Stimulated activated CD4-positive, alpha-beta T cell treated with anti-CD3 and anti-CD28 coated beads, Interleukin-4, amount 100 ng/mL, for 48 hours (primary cell): ENCODE measurements at places on chromosomes 6 and 20.

GRCh38 chr6:25297039-25297441 lies 17.9 kb downstream of the CARMIL1 start:
- DNase-seq: no peak

GRCh38 chr6:2827142-2827541 lies 14.5 kb downstream of the SERPINB1 start:
- DNase-seq: no peak

- DNase-seq: no peak
Observed at GRCh38 chr6:1724616-1725015, 114.9 kb downstream of the FOXC1 start.

GRCh38 chr20:6142348-6142993 lies 19.6 kb upstream of the FERMT1 start:
- DNase-seq: peak; percentile 36

GRCh38 chr20:50895111-50895830 lies 36.0 kb downstream of the ADNP start:
- no peak for DNase-seq

GRCh38 chr6:48318670-48319069 lies 207.7 kb upstream of the PTCHD4 start:
- DNase-seq: no peak

GRCh38 chr6:105111871-105112270 lies 67.9 kb downstream of the POPDC3 start:
- DNase-seq: no peak

- DNase-seq: no peak
Observed at GRCh38 chr6:70107852-70108629, 194.8 kb downstream of the COL9A1 start.

- DNase-seq: no peak
Observed at GRCh38 chr6:108596956-108597355, 36.2 kb downstream of the FOXO3 start.

- no peak for DNase-seq
Observed at GRCh38 chr20:36004045-36004444, 35.7 kb downstream of the CNBD2 start.

GRCh38 chr6:2232445-2232844 lies 13.0 kb downstream of the GMDS start:
- no peak for DNase-seq

- DNase-seq: no peak
Observed at GRCh38 chr6:35663447-35664235, 25.1 kb downstream of the FKBP5 start.

DNA sequence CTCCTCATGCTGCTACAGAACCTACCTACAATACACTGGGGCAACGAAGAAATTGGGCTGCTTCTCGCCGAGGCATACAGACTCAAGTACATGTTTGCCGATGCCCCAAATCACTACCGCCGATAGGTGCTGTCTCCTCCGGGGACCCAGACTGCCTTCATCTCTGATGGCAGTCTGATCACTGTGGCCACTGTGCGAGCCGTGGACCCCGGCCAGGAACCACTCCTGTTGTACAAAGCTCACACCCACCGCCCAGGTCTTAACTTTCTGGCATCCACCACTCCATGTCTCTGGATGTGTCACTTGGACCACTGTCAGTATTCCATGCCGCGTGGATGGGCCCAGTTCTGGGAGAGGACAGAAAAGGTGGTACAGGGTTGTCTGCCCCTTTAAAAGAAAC lies 22.7 kb upstream of the RNF8 start:
- no peak for DNase-seq

DNA sequence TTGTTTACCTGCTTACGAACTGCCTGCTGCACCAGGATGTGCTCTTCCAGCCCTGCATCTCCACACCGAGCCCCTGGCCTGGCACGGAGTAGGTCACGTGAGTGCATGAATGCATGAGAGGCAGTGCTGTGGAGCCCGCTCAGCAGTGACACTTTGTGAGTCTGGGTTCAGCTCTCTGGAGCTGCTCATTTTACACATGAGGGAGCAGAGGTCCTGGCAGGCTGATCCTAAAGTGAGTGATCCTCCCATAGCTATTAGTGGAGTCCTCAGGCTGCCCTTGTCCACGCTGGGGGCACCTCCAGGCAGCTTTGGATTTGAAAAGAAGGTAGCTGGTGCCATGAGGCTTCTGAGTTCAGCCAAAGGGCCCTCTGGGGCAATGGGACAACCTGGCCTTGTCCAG lies 64.2 kb downstream of the EDN3 start:
- no peak for DNase-seq

DNA sequence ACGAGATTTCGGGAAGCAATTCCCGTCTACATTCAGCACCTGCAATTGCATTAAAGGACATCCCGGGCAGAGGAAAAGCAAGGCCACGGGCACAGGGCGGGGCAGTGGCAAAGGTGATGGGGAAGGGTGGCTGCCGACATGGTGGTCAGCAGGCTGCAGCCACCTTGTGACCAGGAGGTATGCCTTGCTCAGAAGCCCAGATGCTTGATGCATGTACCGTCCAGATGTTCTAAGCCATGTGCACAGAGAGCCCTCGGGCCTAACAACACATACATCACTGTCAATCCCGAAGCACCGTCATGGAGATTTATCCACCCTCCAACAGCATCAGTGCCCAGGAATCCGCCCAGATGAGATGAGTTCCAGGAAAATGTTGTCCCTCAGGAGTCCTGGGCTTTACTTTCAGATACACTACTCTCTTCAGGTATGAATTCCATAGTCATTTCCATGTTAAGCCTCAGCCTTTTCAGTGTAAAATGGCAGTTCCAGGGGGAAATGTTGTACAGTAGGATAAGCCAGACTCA lies 77.8 kb upstream of the FRMD1 start:
- no peak for DNase-seq

DNA sequence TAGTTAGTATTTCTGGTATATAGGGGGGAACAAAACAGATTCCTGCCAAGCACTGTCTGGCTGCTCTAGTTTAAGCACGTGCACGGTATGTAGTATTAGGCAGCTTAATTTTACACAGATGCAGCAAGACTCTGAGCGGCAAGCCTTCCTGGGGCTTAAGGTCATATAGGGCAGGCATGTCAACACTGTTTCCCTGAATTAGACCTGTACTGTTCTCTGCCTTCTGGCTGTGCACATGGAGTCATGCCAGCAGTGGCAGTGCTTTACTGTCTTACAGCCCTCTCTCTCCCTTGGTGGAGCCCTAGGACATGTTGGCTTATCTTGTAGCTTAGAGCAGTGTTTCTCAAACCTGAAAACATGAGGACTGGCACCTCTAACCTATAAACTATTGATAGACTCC lies 56.6 kb downstream of the PHF20 start:
- no peak for DNase-seq

DNA sequence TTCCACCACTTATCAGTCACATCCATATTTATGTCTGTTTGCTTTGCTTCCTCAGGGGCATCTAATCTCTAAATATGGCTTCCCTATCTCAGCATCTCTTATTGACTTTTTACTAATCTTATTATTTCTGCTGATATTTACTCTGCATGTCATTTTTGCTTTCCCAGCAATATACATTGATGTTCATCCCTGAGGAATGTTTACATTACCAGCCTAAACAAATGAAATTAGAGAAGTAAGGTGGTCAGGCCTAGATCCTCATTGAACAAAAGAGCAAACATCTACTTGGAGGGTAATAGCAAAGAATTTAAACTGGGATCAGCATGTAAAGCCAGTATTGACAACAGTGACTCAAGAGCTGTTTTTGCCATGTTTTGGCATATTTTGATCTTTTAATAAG lies 546.4 kb downstream of the MMUT start:
- DNase-seq: no peak

DNA sequence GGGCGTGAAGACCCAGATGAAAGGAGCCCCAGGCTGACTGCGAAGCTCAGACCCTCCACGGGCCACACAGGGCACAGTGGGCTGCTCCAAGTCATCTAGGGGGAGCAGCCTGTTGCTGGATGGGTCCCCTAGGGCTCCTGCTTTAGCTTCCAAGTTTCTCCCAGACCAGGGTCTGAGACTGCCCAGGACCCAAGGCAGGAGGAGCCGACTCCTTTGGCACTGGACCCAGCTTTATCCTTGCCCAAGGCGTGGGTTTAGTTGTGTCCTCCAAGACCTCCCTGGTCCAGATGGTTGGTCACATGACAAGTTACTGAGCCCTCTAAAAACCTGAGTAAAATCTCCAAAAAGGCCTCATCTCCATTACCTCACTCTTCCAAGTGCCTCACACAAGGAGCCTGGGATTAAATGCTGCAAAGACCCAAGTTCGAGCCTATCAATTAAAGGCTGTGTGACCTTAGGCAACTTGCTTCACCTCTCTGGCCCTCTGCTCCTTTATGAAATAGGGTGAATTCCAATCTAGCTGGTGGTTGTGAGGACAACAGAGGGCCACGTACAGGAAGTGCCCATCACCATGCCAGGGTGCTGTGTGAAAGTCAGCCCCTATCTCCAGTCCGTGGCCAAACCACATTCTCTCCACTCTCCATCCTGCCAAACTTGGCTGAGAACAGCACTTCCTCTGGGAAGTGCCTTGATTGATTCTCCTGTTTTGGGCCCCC lies 2.5 kb downstream of the NECAB3 start:
- DNase-seq: no peak

- peak; percentile 11 for DNase-seq
Observed at GRCh38 chr20:32672982-32673851, 524 bp downstream of the C20orf203 start.

DNA sequence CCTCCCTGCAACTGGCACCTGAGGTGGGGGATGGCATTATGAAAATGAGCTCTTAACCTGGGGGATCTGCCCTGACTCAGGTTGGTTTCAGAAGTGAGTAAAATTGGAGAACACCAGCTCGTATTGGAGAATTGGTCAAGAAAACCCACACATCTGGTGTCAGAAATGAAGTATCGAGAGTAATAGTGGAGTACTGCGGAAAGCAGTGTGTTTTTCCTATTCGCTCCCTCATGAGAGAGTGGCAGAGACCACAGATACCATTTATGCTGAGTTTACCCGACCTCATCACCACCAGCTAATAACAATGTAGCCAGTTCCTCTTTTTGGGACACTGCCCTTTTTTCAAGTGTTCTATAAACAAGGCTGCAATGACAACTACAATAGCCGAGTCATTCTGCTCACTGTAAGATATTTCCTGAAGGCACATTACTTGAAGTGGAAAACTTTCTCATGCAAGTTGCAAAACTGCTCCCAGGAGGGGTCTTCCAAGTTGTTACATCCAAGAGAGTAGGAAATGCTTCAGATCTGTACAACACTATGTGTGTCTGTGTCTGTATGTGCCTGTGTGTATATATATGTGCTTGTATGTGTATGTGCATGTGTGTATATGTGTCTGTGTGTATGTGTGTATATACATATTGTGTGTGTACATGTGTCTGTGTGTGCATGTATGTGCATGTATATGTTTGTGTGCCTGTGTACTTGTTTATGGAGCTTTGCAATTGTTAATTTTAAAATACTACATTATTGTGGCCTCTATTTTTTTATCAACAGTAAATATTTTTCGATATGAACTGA lies 106.0 kb upstream of the CST7 start:
- DNase-seq: no peak

- DNase-seq: no peak
Observed at GRCh38 chr6:22366214-22366613, 69.4 kb upstream of the PRL start.

DNA sequence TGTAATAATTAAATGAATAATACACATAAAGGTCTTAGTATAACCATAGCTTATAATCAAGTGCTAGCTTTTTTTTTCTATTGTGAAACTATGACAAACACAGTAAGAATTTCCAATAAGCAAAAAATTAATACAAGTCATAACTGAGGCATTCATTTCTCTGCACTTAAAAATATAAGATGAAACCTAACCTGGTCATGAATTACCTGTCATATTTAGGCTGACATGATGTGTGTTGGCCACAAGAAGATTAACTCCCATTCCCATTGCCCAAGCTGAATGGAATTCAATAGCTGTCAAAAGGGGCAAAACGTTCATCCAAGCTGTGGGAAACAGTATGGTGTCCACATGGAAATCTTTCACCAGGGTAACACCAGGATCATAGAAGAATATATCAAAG lies 5.4 kb downstream of the VNN2 start:
- DNase-seq: no peak

DNA sequence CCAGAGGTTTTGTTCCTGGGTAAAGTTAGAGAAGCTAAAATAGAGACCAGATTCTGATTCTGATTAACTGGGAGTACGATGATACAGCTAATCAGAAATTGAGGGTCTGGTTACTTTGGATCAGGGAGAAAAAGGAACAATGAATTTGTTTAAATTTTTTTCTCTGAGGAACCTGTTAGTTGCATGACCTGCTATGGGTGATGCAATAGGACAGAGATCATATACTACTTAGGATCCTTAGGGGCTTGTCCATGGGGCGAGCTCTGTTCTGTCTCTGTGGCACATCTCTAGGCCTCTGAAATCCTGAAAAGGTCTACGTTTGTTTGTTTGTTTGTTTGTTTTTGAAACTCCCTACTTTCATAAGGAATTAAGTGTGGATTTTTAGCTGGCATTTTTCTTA lies 166.1 kb upstream of the LAMP5 start:
- no peak for DNase-seq
